ENCODE measurements at places on chromosomes 12 and 14. TPM values are rescaled to one million over a fixed set of nuclear protein-coding genes. Genes with fewer than 3 reads are reported as not detected.
A peak's percentile ranks its signal among the peaks of the same experiment; 100 is the strongest.

DNA sequence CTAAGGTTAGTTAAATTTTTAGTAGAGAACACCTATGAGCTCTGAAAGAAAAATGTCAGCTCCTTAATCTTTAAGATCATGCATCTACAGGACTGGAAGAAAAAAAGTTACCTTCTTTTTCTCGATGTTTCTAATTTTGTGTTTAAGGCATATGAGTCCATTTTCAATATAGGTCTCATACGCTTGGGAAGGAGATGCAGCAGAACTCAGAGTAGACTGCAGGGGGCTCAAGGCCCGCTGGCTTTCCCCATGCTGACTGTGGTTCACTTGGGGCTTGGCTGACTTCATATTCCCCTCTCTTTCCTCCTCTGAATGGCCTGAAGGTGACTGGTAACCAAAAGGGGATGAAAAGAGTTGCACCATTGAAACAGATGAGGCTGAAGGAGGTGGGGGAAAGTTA is 1.5 kb downstream of the CAPRIN2 start:
- DNase-seq: peak; percentile 53

The VCPKMT gene
- total RNA-seq: 8.3 TPM

GRCh38 chr14:41597647-41598046 is 9.0 kb upstream of the LRFN5 start:
- DNase-seq: no peak

DNA sequence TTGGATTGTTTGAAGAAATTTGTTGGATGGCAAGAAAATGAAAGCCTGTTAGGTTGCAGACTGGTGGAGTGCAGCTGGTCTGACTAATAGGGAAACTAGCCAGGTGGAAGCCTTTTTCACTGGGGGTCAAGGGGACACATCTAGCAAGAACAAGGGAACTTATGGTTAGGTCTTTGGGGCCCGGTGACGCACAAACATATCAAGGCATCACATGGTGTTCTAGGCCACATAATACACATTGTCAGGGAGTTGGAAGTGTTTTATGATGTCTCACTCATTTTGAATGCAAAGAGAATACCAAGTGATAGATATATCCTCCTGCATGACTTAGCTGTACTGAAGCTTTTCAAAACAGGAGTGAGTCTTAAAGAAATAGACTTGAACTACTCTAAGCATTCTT is 351.2 kb downstream of the KCNH5 start:
- no peak for DNase-seq

DNA sequence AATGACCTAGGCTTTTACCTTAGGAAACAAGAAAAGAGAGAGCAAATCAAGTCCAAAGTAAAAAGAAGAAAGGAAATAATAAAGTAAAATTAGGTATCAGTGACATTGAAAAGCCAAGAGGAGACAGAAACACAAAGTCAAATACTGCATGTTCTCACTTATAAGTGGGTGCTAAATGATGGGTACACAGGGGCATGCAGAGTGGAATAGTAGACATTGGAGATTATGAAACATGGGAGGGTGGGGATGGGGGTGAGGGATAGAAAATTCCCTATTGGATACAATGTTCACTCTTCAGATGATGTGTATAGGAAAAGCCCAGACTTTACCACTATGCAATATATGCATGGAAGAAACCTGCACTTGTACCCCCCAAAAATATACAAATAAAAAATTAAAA is 35.1 kb upstream of the CLMN start:
- DNase-seq: no peak

The IL23A gene
- 0.88 TPM for total RNA-seq

GRCh38 chr14:48323665-48324064 is 648.3 kb upstream of the MDGA2 start:
- no peak for DNase-seq

The INHBE gene
- total RNA-seq: 0.19 TPM

- DNase-seq: no peak
These were observed 19.8 kb upstream of the KCNH3 start for GRCh38 chr12:49518914-49519573.

GRCh38 chr12:78885466-78885865 is 20.9 kb downstream of the SYT1 start:
- DNase-seq: no peak

- DNase-seq: no peak
These were observed 55.9 kb downstream of the LRP6 start for GRCh38 chr12:12210983-12211382.
